Left renal cortex interstitium (tissue), 4 donors: ENCODE measurements at places on chromosomes 6 and 20.

GRCh38 chr6:53009056-53009455 lies 14.0 kb upstream of the GSTA4 start:
- no peak for DNase-seq

GRCh38 chr6:129606664-129607063 lies 103.3 kb downstream of the ARHGAP18 start:
- no peak for DNase-seq

DNA sequence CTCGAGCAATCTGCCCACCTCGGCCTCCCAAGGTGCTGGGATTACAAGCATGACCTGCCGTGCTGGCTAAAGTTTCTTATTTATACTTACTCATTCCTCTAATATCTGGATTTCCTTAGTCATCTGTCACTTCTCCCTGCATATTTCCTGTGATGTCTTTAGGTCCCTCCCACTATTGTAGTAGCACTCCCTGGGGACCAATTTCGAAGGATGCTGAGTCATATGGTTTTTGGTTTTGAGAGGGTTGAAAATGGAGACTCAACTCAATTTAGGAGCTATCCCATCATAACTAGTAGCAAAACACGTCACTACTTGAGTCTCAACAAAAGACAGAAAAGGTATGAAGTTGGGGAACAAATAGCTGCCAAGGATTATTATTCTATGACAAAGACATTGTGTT lies 20.2 kb downstream of the MCUR1 start:
- DNase-seq: no peak

DNA sequence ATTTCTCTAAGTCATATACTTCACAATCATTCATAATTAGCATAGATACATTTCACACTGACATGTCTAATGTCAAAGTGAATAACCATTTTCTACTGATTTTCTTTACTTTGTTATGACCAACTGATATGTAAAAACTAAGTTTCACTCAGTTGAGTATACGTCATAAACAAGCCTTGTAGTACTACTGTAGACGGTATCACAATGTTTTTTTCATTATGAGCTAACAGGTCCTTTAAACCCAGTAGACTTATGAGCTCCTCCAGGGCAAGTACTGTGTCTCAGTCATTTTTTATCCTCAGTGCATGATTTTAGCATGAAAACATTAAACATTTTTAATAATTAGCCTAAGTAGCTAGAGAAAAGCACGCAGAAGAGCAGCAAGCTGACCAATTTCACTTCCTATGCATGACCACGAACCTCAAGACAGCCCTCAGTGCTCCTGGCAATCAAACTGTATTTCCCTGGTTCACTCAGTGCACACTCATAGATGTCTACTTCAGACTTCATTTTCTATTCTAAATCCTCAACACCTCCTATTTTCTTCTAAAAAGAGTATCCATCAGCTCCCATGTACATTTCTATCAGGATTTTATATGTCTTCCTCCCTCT lies 32.0 kb upstream of the TFAP2D start:
- no peak for DNase-seq

- no peak for DNase-seq
These were observed 36.5 kb upstream of the BCLAF1 start for GRCh38 chr6:136326038-136326553.

- no peak for DNase-seq
These were observed 80.8 kb downstream of the SLC22A23 start for GRCh38 chr6:3376064-3376463.

GRCh38 chr6:4672772-4673171 lies 103.4 kb upstream of the CDYL start:
- DNase-seq: no peak

- DNase-seq: no peak
These were observed 71.5 kb downstream of the LYRM2 start for GRCh38 chr6:89566930-89567629.

- DNase-seq: no peak
These were observed 10.7 kb downstream of the FAM8A1 start for GRCh38 chr6:17610835-17611234.

- DNase-seq: no peak
These were observed 38.3 kb upstream of the DUSP22 start for GRCh38 chr6:254016-254415.

DNA sequence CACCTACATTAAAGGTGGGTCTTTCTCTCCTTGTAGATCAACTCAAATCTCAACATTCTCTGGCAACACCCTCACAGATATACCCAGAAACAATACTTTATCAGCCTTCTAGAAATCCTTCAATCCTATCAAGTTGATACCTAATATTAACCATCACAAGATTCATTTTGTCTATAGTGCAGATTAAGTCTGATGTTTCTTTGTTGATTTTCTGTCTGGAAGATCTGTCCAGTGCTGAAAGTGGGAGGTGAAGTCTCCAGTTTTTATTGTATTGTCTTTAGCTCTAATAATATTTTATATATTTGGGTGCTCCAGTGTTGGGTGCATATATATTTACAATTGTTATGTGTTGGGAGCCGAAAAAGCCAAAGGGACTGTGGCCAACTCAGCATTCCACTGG lies 493.9 kb upstream of the ADGRB3 start:
- no peak for DNase-seq

DNA sequence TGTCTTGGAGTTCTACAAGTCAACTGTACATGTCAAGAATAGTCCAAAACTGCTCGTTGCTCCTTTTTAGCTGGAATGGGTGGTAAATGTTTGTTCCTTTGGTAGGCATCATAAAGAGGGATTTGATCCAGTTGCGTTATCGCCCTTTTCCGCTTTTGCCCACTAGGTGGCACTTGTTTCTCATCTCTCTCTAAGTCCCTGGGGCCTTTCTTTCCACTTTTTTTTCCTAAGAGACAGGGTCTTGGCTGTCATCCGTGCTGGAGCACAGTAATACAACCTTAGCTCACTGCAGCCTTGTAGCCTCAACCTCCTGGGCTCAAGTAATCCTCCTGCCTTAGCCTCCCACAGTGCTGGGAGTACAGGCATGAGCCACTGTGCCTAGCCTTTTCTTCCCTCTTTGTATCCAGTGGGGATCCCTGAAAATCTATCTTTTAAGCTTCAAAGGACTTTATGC lies 20.7 kb downstream of the GTPBP2 start:
- peak; percentile 60 for DNase-seq

DNA sequence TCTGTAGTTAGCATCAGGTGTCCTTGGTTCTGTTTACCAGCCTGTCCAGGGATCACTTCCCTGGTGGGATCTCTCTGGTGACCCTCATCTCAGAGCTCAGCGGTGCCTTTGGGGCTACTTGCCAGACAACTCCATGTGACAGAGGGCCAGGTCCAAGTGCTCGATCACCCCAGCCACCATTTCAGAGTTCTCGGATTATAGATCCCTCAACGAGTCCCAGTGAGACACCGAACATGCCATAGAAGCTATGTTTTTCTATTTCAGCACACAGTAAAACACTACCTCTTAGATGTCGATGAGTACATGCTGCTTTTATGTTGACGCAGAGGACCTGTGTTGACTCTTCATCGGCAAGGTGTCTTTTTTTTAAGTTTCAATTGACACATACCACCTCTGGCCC lies 170.1 kb upstream of the AKAP12 start:
- no peak for DNase-seq

- no peak for DNase-seq
These were observed 4.0 kb downstream of the SOX18 start for GRCh38 chr20:64045346-64046011.

GRCh38 chr6:6277413-6277812 lies 43.0 kb downstream of the F13A1 start:
- no peak for DNase-seq

GRCh38 chr20:8844179-8844578 lies 224.7 kb upstream of the PLCB4 start:
- DNase-seq: no peak

DNA sequence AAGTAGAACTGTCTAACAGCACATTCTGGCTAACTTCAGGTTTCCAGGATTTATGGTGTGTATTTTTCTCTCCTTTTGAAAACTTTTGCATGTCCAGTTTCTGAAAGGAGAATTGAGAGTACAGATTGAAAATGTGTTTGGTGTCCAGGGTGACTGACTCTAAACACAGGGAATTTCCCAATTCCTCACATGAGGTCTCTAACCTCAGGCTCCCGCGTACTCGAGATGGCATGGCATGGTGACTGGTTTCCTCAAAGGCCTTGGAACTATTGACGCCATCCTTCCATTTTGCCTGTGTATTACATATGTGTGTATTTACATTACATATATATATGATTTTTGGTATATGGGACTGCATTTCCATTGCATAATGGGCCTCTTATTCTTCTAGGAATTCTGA lies 52.5 kb downstream of the PRND start:
- no peak for DNase-seq

DNA sequence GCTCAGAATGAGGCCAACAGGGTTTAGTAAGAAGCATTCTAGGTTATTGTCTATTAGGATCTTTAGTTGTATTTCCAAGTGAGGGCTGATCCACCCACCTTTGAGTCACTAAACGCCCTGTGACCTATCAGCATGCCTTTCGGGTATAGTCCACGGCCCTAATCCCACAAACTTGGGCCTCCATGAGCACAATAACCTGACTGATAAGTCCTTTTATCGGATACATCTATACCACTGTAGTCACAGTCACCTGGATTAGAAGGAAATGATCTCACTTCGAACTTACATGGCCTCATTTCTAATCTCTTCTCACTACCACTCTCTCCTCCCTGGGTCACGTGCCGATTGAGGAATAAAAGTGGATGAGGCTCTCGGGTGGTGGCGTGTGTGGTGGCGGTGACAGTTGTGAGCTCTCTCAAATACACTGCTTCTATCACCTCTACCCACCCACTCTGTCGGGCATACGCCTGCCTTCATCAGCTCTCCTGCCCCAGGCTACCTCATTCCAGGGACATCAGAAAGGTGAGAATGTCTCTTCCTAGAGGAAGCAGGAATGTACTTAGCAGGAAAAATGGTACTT lies 65.2 kb downstream of the TRAM2 start:
- no peak for DNase-seq

- no peak for DNase-seq
These were observed 23.9 kb downstream of the ARMC2 start for GRCh38 chr6:108872141-108872557.

DNA sequence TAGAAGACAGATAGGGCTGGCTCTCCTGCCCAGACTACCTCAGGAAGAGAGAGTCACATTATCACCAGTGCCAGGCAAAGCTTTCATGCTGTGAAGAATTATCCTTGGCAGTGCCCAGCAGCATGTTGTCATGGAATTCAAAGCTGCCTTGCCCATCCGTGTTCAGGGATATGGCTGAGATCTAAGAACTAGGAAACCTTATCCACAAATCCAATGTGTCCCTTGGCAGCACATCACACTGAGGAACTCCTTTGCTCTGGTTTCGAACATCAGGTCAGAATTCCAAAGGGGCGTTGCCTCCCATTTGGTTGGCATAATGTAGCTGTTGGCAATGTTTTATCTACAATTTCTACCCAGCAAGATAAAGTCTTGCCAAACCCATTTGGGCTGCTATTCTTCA lies 52.7 kb downstream of the ADGRF1 start:
- DNase-seq: no peak

- DNase-seq: no peak
These were observed 127.4 kb downstream of the MYLK4 start for GRCh38 chr6:2623295-2623694.

- DNase-seq: no peak
These were observed 32.1 kb upstream of the MANEA start for GRCh38 chr6:95545226-95545625.

DNA sequence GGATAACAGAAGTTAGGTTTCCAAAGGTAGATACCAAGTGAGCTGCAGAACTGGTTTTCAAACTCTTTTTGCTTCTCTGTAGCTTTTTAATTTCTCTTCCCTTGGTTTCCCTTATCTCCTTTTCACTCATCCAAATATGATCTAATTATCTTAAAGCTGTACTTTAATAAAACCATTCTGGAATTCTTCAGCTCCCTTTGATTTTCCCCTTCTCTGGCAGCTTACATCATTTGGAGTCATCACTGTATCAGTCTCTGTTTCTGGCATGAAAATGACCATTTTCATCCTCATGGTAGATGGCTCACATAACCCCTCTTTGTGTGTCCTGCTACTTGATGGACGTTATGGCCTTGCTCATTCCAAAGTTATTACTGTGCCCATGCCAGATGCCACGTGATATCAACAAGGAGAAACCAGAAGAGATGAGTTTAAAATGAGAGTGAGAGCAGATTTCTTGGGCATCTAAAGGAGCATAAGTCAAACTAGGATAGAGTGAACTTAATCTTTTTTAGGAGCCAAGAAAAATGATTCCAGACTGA lies 620.2 kb downstream of the QKI start:
- DNase-seq: no peak

DNA sequence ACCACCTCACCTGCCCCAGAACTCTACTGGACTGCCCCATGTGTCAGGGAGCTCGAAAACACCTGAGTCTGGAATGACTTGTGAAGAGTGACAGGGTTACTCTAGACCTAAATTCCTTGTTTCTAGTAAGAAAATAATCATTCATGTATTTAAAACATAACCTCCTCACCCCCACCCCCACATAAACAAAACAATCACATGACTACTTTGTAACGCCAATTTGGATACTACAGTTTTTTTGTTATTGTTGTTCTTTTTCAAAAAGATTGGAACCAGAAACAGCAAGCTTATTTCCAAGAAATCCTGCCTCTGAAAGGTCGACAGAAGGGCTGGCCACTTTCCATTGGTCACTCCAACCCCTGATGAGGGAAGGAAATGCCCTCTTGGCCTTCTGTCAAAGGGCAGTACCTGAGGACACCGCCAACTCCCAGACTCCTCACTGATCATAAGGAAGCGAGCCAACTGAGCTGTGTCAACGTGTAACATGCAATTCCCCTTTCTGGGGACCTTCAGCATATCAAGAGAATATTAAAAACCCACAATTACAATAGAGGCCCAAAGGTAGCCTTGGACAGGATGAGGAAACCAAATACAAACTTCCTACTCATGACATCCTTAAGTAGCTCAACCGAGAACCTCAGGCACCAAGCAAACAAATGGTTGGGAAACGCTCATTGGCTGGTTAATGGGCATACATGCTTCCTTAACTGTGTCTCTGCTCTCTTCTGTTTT lies 2.6 kb downstream of the MCUR1 start:
- no peak for DNase-seq

- DNase-seq: no peak
These were observed 78.4 kb upstream of the TMEM170B start for GRCh38 chr6:11459079-11459610.

GRCh38 chr6:78605909-78606446 lies 261.4 kb upstream of the IRAK1BP1 start:
- DNase-seq: no peak

- DNase-seq: no peak
These were observed 18.5 kb upstream of the TUBB2A start for GRCh38 chr6:3175715-3176402.

GRCh38 chr6:106087548-106088325 lies 1.6 kb downstream of the PRDM1 start:
- no peak for DNase-seq

DNA sequence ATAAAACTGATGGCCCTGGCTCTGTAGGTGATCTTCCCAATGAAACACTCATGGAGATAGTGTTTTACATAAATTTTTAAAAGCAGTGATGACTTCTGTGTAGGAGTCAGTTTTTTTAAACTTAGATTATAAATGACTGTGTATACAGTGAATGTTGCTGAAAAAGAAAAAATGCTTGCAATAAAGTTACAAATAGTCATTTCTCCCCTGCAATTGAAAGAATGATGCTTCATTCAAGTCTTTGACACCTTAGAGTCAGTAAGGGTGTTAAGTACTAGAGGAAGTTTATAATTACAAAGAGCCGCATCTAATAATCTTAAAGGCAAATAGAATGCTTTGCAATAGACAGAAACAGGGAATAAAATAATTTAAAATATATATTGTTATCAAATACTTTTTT lies 27.6 kb downstream of the ZNF292 start:
- no peak for DNase-seq
